ENCODE measurements at places on chromosomes 6 and 20.

DNA sequence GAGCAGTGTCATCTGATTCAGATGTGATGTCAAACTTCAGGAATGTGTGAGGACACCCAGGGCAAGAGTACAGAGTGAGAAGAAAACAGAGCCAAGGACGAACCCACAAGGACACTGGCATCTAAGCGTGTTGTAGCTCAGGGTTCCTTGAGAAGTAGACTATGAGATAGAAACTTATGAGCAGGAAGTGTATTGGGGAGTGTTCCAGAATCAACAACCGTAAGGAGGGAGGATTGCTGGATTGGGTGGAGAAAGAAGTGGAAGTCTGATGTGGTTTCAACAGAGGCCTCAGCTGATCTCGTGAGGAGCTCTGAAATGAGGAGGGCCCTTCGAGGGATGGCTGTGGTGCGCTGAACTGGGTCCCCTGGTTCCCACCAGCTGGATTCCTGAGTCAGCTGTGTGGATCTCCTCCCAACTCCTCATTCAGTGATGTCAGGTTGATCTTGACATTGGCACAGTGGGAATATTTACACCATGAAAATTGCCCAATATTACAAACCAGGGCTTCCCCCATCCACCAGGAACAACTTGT is 25.7 kb upstream of the IGF2R start:
- no peak for DNase-seq

- DNase-seq: no peak
Measured at GRCh38 chr6:84709121-84709520, 55.3 kb downstream of the TBX18 start.

DNA sequence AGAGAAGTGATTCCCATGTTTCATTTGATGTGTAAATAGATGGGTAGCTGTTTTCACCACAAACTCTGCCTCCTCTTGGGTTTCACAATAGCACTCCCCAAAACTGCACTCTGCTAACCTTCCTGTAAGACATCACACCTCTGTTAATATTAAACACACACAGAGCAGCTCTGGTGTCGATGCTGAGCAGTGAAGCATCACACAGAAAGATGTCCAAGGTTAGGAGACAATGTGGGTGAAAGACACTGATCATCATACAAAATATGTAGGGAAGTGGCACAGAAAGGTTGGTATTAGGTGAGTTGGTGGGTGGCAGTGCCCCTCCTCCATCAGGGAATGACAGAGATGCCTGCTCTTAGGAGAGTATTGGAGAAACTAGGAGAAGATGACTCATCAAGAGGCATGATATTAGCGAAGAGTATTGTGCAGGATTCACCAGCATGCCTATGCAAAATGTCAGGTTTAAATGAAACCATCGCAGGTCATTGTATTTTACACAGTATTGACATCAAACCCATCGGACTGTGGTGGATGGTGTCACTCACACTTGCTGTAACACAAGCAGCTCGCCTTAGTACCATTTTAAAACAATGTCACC is 199.7 kb downstream of the TBXT start:
- no peak for DNase-seq

DNA sequence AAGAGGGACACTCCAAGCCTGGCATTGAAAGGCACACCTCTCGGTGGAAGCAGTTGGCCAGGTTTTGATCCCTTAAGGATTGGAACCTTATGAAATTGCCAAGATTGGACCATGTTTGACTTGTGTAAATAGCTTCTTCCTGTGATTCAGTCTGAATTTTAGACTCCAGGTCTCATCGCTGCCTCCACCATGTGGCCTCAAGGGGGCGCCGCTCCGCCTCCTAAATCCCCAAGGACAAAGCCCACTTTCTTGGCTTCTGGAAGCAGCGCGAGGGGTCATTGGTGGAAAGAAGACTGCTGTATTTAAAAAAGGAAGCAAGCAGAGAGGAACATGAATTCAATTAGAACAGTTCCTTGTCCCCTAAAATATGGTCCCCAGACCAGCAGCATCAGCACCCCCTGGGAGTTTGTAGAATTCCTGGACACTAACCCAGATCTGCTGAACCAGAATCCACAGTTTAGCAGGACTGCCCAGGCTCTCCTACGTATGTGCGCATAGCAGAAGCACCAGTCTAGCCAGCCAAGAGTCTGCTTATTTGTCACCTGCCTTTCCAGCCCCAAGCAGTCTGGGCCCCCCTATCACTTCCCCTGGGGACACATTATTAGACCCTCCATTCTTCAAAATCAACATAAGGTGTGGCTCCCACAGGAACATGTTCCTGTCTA is 108.5 kb downstream of the LY86 start:
- DNase-seq: peak; percentile 75

GRCh38 chr20:25580711-25581110 is 4.6 kb downstream of the NINL start:
- DNase-seq: no peak

GRCh38 chr6:63897459-63897858 is 261.9 kb downstream of the PHF3 start:
- no peak for DNase-seq

GRCh38 chr20:39289316-39289715 is 327.2 kb downstream of the DHX35 start:
- DNase-seq: no peak

GRCh38 chr6:37587866-37588734 is 88.4 kb upstream of the CCDC167 start:
- DNase-seq: no peak

- DNase-seq: no peak
Measured at GRCh38 chr6:129853996-129854711, 7.0 kb downstream of the TMEM244 start.

GRCh38 chr6:142857233-142857761 is 87.7 kb downstream of the HIVEP2 start:
- no peak for DNase-seq

DNA sequence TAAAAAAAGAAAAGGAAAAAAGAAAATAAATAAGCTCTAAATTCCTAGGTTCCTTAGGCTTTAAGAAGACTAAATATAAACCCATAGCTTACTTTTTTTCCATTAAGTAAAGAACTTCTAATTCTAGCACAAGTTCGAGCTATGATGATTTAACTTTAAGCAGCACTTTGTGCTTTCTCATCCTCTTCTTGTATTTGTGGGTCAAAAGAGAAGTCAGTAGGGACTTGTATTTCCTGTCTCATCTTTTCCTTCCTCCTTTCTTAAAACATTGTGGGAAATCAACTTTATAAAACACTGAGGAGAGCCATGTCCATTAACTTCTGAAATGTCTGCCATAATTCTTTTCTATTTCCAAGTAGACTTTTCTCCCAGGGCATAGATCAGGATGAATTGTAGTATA is 637.7 kb upstream of the CITED2 start:
- DNase-seq: no peak

DNA sequence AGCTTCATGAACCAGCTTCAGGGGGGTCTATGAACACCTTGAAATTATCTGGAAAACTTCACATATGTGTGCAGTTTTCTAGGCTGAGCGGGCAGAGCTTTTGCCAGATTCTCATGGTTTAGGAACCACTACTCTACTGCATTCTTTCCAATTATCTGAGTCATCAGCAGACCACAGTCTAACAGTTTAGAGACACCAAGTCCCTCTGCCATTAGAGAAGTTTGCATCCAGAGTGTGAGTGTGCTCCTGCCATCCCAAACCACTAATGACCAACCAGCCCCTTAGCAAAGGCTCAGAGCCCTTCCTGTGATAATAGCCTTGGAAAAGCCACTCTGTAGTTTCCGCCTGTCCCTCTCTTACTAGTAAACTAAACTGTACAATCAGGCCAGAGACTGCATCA is 96.8 kb downstream of the PHACTR1 start:
- DNase-seq: no peak

DNA sequence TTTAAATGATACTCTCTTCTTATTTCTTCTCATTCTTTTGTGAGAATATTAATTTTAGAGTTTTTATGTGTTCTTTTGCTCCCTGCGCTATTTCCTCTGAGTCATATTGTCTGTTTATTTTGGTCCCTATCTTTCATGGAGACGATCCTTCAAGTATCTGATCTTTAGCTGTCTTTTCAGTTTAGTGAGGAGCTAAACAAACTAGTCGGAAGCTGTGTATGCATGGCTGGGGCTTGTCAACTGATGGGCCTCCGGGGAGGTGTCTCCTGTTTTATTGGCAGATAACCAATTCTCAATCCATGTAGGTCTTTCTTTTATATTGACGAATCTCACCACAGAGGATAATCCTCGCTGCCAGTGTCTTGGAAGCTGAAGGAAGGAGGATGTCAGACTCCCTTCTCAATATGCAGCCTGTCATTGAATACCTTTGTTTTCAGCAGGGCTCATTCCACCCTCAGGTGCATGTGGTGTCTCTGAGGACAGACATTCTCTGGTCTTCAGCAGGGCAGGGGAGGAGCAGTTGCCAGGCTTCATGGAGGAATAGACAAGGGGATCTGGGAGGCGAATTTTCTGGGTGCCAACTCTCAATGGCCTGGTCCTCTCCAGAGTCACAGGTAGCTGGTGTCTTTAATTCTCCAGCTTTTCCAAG is 64.9 kb downstream of the RNF182 start:
- no peak for DNase-seq

DNA sequence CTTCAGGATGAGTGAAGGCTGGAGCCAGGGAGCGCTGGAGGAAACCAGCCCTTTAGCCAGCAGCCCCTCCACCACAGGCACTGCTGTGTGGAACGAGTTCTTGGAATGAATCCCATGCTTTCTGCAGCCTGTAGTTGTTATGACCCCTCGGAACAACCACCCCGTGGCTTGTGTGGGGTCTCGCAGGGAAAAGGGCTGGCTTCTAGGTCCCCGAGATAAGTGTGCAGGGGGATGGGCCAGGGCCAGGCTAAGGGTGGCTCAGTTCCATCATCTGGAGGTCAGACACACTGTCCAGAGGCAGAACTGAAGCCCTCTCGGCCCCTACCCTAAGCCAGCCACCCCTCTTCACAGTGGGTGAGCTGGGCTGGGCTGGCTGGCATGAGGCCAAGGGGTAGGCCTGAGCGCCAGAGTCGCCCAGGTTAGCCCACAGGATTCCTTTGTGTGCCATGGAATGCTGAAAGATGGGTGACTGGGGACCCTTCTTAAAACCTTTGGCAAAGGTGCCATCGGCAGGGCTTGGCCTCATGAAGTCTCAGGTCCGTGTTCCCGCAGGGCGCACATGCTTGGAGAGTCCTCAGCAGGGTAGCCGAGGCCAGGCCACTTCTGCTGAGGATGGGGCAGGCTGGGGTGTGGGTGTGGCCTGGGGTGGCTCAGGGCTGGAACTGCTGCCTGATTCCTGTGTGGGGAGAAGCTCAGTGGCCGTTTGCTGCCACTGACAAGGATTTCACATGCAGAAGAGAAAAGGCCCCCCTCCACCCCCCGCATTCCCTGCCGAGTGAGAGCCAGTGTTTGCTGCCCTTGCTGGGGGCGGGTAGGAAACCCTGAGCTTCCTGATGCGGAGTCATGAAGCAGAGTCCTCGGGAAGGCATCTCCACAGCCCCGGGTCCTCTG is 24.6 kb downstream of the SPATA2 start:
- no peak for DNase-seq

DNA sequence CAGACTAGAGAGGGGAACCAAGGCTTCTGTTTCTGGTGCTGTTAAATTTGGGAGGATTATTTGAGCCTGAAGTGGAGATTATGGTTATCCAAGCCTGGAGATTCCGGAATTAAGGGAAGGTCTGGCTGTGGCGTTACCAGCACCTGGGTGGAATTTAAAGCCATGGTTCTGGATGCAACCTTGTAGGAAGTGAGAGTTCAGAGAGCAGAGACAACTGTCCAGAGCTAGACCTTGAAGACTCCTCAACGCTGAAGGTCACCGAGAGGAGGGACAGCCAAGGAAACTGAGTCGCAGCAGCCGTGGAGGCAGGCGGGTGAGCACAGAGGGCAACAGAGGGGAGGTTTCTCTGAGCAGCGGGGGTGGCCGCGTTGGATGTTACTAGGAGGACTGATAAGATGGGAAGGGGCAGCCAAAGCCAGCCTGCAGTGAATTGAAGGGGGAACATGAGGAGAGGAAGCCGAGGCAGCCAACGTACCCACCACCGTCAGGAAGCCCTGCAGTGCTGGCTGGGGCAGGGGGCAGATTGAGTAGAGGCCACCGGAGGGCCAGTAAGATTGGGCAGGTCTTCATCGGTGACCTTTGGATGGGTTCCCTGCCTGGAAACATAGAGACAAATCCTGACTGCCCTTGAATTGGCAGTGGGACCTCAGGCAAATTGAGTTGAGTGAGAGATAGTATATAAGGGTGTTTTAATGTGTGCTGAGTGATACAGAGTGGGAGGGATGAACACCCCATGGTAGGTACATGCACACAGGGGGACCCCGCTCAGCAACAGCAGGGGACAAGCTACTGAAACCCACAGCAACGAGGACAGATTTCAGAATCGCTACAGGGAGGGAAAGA is 90.3 kb downstream of the SNX5 start:
- DNase-seq: no peak

DNA sequence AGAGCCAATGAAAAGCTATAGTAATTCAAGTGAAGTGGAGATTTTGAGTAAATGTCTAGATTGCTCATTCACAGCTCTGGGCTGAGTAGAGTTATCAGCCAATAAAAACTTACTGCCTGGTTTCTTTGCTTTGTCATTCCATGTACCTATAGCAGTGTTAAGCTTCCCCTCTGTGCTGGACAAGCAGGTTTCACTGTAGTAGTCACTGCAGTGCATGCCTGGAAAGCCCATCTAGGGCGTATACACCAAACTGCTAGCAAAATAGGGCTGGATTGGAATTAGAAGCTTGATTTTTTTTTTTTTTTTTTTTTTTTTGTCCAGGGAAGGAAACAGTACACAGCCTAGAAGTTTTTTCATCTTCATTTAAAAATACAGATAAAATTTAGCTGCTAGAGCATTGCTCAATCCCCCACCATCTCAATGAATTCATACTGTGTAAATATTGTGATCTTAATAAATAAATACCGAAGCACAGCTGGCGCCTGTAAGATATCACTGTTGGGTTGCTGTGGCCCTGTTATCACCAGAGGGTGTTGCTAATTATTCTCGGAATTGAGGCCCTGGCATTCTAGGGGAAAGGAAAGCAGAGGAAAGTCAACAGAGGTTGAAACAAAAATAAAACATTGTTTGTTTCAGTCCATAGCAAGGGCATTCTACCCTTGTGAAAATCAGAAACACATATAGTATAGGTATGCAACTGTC is 968.5 kb upstream of the GJE1 start:
- no peak for DNase-seq

- peak; percentile 53 for DNase-seq
Measured at GRCh38 chr20:9912858-9913434, 74.1 kb upstream of the PAK5 start.

DNA sequence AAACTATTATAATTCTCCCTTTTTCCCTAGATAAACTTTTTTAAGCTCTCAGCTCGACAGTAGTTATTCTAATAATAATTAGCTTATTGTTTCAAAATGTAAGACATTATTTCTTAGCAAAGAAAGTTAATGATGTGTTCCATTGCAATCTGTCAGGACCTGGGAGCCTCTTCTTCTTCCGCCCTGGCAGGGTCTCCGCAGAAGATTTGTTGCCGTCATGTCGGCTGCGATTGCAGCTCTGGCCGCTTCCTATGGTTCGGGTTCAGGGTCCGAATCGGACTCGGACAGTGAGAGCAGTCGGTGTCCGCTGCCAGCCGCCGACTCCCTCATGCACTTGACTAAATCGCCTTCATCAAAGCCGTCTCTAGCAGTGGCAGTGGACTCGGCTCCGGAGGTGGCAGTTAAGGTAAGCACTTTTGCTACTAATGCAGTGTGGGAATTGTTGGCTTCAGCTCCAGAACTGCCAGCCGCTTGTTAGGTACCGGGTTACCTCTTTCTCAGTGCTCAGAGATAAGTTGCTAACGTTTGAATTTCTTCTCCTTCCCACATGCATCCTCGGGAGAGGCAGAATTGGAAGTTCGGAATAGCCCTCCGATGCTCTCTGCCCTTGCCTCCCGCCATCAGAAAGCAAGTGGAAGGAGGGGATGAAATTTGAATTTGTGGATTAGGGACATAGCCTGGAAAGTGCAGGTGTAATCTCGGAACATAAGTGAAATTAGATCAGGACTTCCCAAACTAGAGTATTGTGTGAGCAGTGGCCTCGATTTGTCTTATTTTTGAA is at the start of gene CDC40:
TSS of gene CDC40 (plus strand) at position 200 of the 781 bp plus-strand sequence. CDS start at position 218, 18 bp downstream.
- peak; percentile 38 for DNase-seq

Data from neural crest cell (in vitro differentiated cells).